ENCODE measurements at places on chromosomes 1 and 21.
A peak's percentile ranks its signal among the peaks of the same experiment; 100 is the strongest.

DNA sequence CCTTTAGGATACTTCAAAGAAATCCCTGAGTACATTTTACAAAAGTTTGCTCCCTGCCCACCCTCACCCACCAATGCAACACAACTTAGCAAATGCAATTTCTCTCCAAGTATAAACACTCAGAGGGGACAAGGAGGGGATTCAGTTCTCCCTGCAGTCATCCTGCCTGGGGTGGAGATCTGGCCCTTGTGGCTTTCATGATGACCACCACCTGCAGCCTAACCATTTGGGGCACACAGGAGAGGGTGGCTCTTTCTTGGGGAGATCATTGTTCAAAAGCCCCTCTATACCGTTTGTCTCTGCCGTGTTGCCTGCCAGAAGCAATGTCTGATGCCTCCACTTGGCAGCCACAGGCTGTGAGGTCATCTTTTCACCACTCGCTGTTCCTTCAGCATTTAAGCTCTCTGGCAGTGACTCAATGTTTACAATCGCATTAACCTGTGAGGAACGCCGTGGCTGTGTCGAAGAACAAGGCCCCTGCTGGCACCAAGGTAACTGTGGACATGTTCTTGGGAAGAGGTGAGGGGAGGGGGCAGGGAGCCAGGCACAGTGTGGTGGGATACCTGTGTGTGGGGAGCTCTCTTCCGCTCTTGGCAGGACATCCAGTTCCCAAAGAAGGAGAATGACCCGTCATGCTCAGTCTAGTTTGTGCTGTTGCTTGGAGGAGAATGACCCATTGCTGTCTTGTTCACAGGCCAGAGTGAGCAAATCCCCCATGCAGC lies 103.9 kb upstream of the DUSP10 start:
- no peak for DNase-seq

DNA sequence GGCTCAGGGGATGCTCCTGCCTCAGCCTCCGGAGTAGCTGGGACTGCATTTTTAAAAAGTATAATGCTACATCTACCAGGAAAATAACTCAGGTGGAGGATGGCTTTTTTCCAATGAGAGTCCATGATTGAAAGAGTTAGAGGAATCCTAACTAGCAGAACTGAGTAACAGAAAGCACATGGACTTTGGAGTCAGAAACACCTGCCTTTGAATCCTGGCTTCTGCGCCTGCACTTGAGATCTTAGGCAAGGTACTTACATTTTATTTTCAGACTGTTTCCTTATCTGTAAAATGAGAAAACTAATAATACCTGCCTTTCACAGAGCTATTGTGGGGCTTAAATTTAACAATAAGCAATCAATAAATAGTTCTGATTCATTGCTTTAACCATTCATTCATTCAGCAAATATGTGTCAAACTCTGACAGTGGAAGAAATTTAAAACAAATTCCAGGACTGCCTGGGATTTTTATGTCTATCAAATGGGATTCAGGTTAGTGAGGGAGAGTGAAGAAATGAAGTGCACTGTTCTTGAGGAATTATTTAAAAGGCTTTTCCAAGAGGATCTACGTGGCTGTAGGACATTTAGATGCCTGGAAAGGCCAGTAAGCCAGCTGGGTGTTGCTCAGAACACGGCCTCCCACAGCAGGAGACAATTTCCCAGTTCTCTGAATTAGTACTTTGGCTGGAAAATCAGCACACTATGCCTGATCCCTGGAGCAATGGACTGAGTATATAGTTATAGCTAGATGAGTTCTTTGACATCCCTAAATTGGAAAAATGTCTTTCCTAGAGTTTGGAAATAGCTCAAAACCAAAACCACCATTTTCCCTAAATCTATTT lies 12.8 kb upstream of the LBR start:
- no peak for DNase-seq

DNA sequence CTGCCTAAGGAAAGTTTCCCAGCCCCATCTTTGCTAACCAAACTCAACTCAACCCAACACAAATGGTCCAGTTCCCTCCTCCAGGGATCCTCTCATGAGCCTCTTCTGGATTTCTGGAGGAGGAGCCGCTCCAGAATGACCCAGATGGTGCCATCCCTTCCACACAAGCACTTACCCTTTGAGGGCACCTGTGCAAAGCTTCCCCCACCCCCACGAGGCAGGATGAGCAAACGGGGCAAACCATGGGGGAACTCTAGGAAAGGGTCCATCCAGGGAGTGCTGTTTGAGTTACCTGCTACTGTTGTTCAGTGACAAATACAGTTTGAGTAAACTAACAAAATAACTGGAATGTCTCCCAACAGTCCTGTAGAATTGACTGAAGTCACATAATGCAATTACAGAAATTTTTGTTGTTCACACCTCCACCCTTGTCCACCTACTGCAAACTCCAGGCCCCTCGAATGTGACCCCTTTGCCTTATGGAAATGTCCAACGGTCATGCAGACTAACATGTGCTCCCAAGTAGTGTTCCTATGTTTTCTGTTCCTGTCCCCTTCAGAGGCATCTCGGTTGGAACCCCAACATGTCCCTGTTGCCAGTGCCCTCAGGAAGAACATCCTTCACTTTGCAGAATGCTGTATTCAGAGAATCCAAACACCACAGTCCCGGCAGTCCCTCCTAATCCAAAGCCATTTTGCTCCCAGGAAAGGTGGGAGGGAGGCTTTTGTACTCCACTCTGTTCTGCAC lies 160.1 kb downstream of the RRAGC start:
- no peak for DNase-seq

- no peak for DNase-seq
Measured at GRCh38 chr1:16017461-16018303, at the start of gene HSPB7. Gene HSPB7, minus strand, starts transcription at chr1:16018043. Its CDS starts 80 bp downstream, at chr1:16017963.

GRCh38 chr1:160942926-160943325 lies 11.7 kb downstream of the ITLN2 start:
- no peak for DNase-seq

DNA sequence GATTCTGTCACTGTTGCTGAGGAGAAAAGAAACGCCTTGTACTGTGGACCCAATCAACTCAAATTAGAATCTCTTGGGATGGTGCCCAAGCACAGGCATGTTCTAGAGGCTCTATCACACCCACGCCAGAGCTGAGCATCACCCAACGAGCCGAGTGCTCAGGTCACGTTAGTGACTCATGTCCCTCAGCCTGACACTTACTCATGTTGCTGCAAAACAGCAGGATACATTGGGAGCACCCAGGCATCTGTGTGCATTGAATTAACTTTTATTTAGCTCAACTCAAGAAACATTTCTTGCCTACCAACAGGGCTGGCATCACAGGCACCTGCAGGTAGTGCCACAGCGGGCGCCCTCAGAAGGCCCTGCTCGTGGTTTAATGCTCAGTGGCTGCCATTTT lies 149.8 kb downstream of the ETS2 start:
- DNase-seq: peak; percentile 80

GRCh38 chr1:157626099-157626498 lies 28.2 kb upstream of the FCRL4 start:
- no peak for DNase-seq

GRCh38 chr21:42120101-42120902 lies 49.2 kb downstream of the UMODL1 start:
- DNase-seq: no peak

- DNase-seq: no peak
Measured at GRCh38 chr1:12480748-12481362, 137.2 kb downstream of the DHRS3 start.

GRCh38 chr1:91828583-91829281 lies 57.2 kb downstream of the TGFBR3 start:
- no peak for DNase-seq

GRCh38 chr1:177209357-177209756 lies 38.6 kb downstream of the BRINP2 start:
- peak; percentile 46 for DNase-seq

- DNase-seq: no peak
Measured at GRCh38 chr1:117685936-117686806, 80.3 kb downstream of the TENT5C start.

DNA sequence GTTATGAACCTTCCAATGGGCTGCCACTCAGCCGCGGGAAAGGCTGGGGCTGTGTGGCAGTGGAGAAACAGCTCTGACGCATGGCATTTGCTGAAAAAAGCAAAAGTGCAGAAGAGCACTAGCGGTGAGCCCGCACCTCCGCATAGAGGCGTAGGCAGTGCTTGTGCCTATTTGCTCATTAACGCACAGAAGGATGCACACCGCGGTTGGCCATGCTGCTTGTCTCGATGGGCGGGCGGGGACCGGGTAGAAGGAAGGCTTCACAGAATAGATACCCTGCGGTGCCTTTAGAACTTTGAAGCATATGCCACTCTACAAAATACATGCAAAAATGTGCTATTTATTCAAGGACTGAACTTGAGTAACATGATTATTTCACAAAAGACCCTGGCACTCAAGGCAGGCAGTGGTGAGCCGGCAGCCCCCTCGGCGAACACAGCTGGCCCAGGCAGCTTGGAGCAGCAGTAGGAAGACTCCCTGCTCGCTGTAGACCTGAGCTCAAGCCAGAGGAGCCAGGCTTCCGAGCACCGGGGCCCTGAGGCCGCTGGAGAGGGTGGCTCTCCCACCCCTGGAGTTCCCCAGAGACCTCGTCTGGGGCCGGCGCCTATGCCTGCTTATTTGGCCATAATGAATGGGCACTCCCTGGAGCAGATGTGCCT lies 71.5 kb downstream of the SIK1 start:
- DNase-seq: no peak

DNA sequence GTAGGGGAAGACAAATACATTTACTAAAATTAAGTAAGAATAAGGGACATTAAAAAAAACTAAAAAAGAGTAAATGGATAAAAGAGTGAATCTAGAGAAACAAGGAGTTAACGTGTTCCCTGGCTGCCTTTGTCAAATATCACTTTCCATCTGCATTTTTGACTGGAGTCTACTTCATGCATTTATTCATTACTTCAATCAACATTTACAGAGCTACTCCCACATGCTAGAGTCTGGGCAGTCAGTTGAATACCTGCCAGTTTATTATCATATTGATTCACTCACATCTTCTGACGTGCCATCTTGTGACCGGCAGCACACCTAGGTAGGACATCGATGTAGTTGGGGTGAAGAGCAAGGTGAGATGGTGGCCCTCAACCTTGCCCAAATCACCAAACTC lies 35.6 kb upstream of the KCNA3 start:
- DNase-seq: no peak

DNA sequence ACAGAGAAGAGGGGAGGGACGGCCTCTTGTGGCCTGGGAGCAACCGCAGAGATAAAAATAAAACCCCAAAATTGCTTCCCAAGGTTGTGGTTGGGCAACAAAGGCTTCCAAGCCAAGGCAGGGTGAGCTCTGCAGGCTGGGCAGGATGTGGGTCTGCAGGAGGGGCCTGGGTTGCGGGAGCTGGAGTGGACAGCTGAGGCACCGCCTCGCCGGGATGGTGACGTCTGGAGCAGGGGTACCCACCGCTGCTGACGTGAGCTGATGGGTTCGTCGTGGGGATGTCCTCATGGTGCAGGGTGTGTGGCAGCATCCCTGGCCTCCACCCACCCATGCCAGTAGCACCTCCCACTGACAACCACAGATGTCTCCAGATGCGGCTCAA lies 3.7 kb downstream of the AURKAIP1 start:
- no peak for DNase-seq

DNA sequence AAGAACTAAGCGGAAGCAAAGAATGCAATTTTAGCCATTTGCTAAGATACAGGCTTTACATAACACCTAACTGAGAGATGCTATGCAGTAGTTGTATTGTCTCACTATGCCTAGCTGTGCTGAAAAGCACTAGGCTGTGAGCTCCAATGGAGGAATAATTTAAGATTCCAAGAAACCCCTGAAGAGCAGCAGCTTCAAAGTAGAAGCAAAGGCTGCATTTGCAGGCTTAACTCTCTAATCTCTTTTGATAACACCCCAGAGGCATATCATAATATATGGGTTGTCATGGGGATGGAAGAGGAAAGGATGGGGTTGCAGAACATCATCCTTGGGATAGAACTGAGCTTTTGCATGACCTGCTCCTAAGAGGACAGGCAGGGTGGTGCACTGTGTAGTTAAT lies 102.0 kb downstream of the ERG start:
- DNase-seq: no peak

DNA sequence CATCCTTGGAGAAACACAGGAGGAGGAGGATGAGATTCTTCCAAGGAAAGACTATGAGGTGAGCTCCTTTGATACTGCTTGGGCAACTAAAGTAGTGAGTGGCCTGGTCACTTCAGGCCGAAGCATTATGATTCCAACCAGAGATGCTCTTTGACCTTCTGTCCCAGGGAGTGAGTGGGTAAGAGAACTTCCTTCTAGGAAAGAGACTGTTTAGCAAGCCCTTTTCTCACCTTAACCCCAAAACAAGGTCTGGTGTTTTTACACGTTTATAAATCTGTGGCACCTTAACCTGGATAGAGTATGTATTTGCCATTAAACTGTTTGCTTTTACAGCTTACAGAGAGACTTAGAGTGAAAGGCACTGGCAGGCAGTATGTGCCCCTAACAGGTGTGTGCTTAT lies 1.1 kb downstream of the CLCN6 start:
- no peak for DNase-seq
